ENCODE measurements at places on chromosomes 16 and 17.

GRCh38 chr17:48483471-48484131 lies 47.2 kb downstream of the HOXB1 start:
- no peak for DNase-seq

GRCh38 chr16:86862595-86863280 lies 284.4 kb downstream of the FOXL1 start:
- DNase-seq, result no peak

GRCh38 chr16:35146723-35147458 lies 1687.5 kb downstream of the TP53TG3F start:
- no peak for DNase-seq

- DNase-seq, result no peak
Observed at GRCh38 chr16:81838794-81839193, 59.7 kb downstream of the PLCG2 start.

- DNase-seq, result no peak
Observed at GRCh38 chr17:65035191-65035590, 21.3 kb downstream of the GNA13 start.

- DNase-seq, result no peak
Observed at GRCh38 chr17:81542431-81543338, 9.5 kb downstream of the FAAP100 start.

Measured in stimulated activated CD8-positive, alpha-beta memory T cell treated with anti-CD3 and anti-CD28 coated beads, Interleukin-7, amount 100 ng/mL, for 1 hour (primary cell).